ENCODE measurements at places on chromosomes 7 and 10. TPM values are rescaled to one million over a fixed set of nuclear protein-coding genes. Genes with fewer than 3 reads are reported as not detected.

The FAM24B gene
- total RNA-seq, result 10.7 TPM

The EPHA1 gene
- total RNA-seq, result 0.09 TPM

The LIPN gene
- total RNA-seq, result not detected

The DKK1 gene
- 18.4 TPM for total RNA-seq

The C10orf105 gene
- under 0.01 TPM for total RNA-seq

The RAMP3 gene
- 0.17 TPM for total RNA-seq

The SUN3 gene
- total RNA-seq, result not detected

Measured in bronchial smooth muscle cell (primary cell).